ENCODE measurements at places on chromosomes 1 and 21.

DNA sequence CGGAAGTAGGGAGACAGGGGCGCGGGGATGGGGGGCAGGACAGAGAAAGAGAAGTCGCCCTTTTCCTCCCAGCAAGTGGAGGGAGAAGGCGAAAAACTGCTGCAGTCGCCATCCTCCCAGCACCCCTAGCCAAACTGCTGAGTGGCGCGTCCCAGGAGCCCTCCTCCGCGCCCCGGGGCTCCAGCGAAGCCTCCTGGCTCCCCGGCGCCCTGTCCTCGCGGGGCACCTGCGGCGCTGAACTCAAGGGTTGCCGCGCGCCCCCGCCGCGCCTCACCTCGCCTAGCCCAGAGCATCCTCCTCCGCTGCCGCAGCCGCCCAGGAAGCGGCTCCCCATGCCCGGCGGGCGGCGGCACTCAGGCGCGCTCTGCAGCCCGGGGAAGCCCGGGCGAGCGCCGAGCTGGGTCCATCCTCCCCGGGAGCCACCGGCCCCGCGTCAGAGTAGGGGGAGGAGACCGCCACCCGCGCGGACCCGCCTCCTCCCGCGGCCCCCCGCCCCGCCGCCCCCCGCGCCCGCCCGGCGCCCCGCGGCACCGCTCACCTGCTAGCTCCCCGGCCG, at the start of gene DAB1:
TSS of gene DAB1 (minus strand) at position 405 of the 556 bp plus-strand sequence. CDS start 133,030 bp downstream, outside the sequence.
- no peak for DNase-seq

GRCh38 chr1:58543260-58543659, 3.3 kb downstream of the OMA1 start:
- no peak for DNase-seq

- no peak for DNase-seq
Measured at GRCh38 chr1:62796221-62796620, 12.3 kb downstream of the ATG4C start.

GRCh38 chr1:163145435-163145834, 57.3 kb downstream of the RGS5 start:
- DNase-seq: no peak

- no peak for DNase-seq
Measured at GRCh38 chr1:111471012-111471411, 2.8 kb upstream of the C1orf162 start.

DNA sequence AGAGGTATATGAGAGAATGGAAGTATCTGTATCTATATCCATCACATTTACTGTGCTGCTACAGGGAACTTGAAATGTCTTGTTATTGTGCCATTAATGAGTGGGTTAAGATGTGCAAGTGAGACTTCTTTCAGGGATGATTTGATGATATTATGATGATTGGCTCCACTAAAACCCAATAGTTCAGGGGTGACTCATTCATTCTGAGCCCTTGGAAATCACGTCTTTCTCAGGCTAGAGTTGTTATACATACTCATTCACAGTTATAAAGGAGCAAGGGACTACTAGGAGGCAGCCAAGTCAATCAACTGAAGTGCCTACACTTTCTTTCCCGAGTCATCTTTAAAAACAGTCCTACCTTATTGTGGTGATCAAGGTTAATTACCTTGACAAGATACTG, 1109.8 kb upstream of the B3GALT2 start:
- DNase-seq: no peak

GRCh38 chr1:232597721-232598120, 32.2 kb downstream of the SIPA1L2 start:
- DNase-seq: no peak

GRCh38 chr1:167773516-167773915, 51.7 kb downstream of the MPZL1 start:
- DNase-seq: no peak

Measured in NCI-H1048 (cell line).